ENCODE measurements at places on chromosomes 7 and 10.

DNA sequence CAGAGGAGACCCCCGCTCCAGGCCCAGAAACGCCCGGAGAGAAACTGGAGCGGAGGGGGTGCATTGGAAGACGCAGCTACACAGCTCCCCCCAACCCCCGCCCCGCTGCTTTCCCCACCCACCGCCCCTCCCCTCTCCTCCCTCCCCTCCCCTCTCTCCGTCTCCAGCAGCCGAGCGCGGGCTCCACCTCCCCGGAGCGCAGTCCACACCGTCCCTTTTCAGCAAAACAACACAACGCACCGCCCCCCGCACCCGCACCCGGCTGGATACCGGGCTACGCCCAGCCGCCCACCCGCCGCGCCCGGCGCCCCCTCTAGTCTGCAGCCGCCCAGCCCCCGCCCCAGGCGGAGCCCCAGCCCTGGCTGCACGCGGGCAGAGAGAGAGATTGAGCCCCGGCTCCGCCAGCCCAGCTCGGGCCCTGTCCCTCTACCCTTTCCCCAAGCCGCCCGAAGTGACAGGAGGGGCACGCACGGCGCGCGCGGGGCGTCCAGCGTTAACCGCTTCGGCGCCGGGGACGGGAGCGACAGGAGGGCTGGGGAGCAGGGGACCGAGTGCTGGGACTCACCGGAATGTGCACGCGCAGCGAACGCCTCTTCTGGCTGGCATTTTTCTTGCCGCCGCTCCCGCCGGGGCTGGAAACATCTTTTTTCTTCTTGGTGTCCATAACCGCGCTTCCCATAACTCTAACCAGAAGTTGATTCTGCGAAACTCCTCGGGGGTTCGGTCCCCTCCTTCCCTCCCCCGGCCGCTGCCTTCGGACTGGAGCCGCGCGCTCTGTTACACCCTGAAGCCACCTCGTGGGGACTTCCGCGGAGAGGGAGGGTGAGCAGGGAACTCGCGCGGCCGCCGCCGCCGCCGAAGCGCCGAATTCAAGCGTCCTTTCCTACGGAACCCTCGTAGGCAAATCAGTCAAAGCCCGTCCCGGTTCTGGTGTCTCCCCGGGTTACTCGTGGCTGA is 695 bp downstream of the PRKAG2 start:
- H3K36me3 ChIP-seq: no peaks in the 10 kb centered on the region
- peak overlapping the region; percentile 94 for H3K27ac ChIP-seq
- no peaks in the 10 kb centered on the region for H3K4me1 ChIP-seq
- no peaks in the 10 kb centered on the region for H3K27me3 ChIP-seq
- peak; percentile 73 for DNase-seq

- H3K27me3 ChIP-seq: no peaks in the 10 kb centered on the region
- no peaks in the 10 kb centered on the region for H3K4me1 ChIP-seq
- no peak overlapping the region for H3K27ac ChIP-seq
- no peak for DNase-seq
These were observed 7.3 kb upstream of the ZNF777 start for GRCh38 chr7:149468208-149468607.

DNA sequence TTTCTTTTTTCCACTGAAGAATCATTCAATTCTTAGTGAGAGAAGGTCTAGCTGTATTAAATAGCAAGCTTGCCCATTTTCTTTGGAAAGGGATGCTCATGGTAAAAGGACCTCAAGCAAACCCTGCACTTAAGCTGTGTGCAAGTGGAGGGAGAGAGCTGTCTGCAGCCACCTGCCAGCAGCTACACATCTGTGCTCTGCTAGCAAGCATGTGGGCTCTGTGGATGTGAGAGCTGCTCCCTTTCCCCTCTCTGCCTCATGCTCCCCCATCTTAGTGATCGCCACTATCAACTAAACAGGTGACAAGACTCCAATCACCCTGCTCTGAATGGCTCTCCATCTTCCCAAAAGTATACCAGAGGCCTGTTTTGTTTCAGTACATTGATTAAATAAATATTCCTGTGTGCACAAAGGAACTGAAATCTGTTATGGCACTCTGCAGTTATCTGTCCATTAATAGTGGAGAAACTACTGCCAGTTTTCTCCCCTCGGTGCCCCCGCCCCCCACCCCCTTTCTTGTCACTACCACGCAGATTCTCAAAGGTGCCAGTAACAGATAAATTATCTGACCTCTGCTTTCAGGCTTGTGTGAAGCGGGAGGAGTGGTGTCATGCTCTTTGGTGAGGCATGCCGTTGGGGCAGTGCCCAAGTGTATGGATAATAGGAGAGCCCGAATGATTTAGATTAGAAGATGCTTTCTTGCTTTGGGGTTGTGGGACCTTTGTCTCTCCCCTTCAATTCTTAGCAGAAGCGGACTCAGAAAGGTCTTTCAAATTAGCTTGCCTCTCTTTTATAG is 26.4 kb downstream of the AUTS2 start:
- no peak overlapping the region for H3K4me3 ChIP-seq
- H3K36me3 ChIP-seq: no peaks in the 10 kb centered on the region
- no peaks in the 10 kb centered on the region for H3K4me1 ChIP-seq
- no peak for DNase-seq

- no peak overlapping the region for H3K4me3 ChIP-seq
- no peaks in the 10 kb centered on the region for H3K27me3 ChIP-seq
- H3K27ac ChIP-seq: no peak overlapping the region
- DNase-seq: no peak
These were observed 592.6 kb downstream of the REEP3 start for GRCh38 chr10:64113792-64114191.

GRCh38 chr7:45026013-45026412 is 26.0 kb downstream of the CCM2 start:
- no peaks in the 10 kb centered on the region for H3K4me1 ChIP-seq
- no peaks in the 10 kb centered on the region for H3K27me3 ChIP-seq
- no peaks in the 10 kb centered on the region for H3K36me3 ChIP-seq
- H3K27ac ChIP-seq: no peak overlapping the region
- DNase-seq: no peak
- H3K4me3 ChIP-seq: no peak overlapping the region

GRCh38 chr10:11874568-11875493 is 51.7 kb downstream of the PROSER2 start:
- no peak overlapping the region for H3K4me3 ChIP-seq
- peak; percentile 71 for DNase-seq
- peaks cover 4% of the 10 kb centered on the region for H3K4me1 ChIP-seq
- H3K27me3 ChIP-seq: no peaks in the 10 kb centered on the region

- H3K36me3 ChIP-seq: no peaks in the 10 kb centered on the region
- H3K4me3 ChIP-seq: no peak overlapping the region
- H3K4me1 ChIP-seq: no peaks in the 10 kb centered on the region
These were observed 75.4 kb downstream of the PLXNA4 start for GRCh38 chr7:132500727-132501440.

GRCh38 chr7:8391353-8392062 is 41.9 kb upstream of the NXPH1 start:
- no peak overlapping the region for H3K4me3 ChIP-seq
- DNase-seq: no peak
- no peaks in the 10 kb centered on the region for H3K27me3 ChIP-seq
- H3K36me3 ChIP-seq: no peaks in the 10 kb centered on the region

DNA sequence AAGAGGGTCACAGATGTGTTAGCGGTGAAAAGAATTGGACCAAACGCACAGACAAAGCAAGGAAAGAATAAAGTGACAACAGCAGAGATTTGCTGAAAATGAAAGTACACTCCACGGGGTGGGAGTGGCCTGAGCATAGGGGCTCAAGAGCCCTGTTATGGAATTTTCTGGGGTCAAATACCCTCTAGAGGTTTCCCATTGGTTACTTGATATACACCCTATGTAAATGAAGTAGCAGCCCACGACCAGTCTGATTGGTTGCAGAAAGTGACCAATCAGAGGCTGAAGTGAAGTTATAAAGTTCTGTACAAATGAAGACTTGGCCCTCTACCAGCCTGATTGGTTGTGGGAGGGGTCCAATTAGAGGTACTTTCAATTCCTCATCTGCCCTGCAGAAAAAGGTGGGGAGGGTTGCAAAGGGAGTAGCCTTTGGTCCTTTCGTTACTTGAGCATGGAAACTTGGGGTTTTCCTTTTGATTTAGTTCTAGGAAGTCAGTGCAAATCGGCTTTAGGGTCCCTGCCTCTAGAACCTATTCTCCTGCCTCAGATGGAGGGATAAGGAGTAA is 125.6 kb upstream of the PRPS1L1 start:
- no peak overlapping the region for H3K27ac ChIP-seq
- no peak for DNase-seq
- no peaks in the 10 kb centered on the region for H3K4me1 ChIP-seq
- no peaks in the 10 kb centered on the region for H3K36me3 ChIP-seq
- H3K4me3 ChIP-seq: no peak overlapping the region

- no peak overlapping the region for H3K27ac ChIP-seq
- no peak overlapping the region for H3K4me3 ChIP-seq
- DNase-seq: no peak
- no peaks in the 10 kb centered on the region for H3K36me3 ChIP-seq
- H3K27me3 ChIP-seq: no peaks in the 10 kb centered on the region
- no peaks in the 10 kb centered on the region for H3K4me1 ChIP-seq
These were observed 296.0 kb upstream of the KIAA1217 start for GRCh38 chr10:23912884-23913404.

DNA sequence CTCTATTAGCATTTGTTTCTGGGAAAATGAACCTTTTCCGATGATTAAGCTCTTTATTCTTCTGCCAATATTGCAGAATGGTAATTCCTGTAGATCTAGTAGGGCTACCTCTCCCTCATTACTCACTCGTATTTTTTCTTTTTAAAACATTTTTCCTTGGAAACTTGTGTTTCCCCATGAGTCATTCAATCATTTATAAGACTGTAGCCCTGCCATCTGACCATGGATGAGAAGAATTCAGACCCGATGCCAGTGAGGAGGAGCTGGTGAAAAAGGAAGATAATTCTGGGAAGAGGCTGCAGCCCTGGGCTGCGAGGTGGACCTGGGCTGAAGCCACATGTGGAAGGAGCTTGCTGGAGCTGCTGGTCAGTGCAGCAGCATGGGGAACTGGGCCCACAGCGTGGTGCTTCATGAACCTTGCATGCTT is 242.8 kb downstream of the KLF6 start:
- H3K4me1 ChIP-seq: no peaks in the 10 kb centered on the region
- H3K27ac ChIP-seq: peak overlapping the region; percentile 55
- no peaks in the 10 kb centered on the region for H3K36me3 ChIP-seq
- DNase-seq: no peak
- H3K4me3 ChIP-seq: no peak overlapping the region
- no peaks in the 10 kb centered on the region for H3K27me3 ChIP-seq

DNA sequence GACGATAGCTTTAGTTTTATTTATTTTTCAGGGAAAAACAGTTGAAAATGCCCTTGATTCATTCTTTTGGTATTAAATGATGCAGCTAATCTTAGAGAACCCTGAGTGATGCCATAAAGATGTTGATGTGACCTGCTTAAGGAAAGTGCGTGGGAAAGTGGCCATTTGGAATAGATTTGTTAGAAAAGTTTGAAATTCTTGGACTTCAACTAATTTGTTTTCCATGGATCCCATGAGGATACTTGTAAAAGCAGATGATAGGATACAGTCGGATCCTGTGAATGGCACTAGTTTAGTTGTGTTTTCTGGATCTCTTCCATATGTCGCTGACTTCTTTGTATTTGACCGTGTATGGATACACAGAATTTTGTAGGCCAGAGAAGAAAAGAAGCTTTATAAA is 69.0 kb downstream of the SEPTIN7 start:
- H3K27ac ChIP-seq: no peak overlapping the region
- no peaks in the 10 kb centered on the region for H3K27me3 ChIP-seq
- DNase-seq: no peak
- no peaks in the 10 kb centered on the region for H3K36me3 ChIP-seq
- H3K4me3 ChIP-seq: no peak overlapping the region

GRCh38 chr10:5582736-5583135 is 58.0 kb downstream of the CALML3 start:
- DNase-seq: no peak
- peaks cover 17% of the 10 kb centered on the region for H3K4me1 ChIP-seq
- no peaks in the 10 kb centered on the region for H3K36me3 ChIP-seq
- no peak overlapping the region for H3K4me3 ChIP-seq
- H3K27me3 ChIP-seq: no peaks in the 10 kb centered on the region
- H3K27ac ChIP-seq: peak overlapping the region; percentile 90

- H3K4me3 ChIP-seq: no peak overlapping the region
- no peaks in the 10 kb centered on the region for H3K4me1 ChIP-seq
- no peak for DNase-seq
- H3K27me3 ChIP-seq: no peaks in the 10 kb centered on the region
These were observed 68.2 kb upstream of the RPA3 start for GRCh38 chr7:7786595-7786994.

GRCh38 chr7:66418537-66418936 is 210.1 kb upstream of the KCTD7 start:
- DNase-seq: no peak
- no peak overlapping the region for H3K4me3 ChIP-seq
- no peak overlapping the region for H3K27ac ChIP-seq
- no peaks in the 10 kb centered on the region for H3K27me3 ChIP-seq

GRCh38 chr7:150322833-150323681 is at the start of the genes ACTR3C and LRRC61:
Gene ACTR3C (minus strand): TSS chr7:150323545. CDS start chr7:150295296, 28,249 bp downstream.
Gene LRRC61 (plus strand): TSS chr7:150323355. CDS start chr7:150336862, 13,507 bp downstream.
- peak within 1 kb of the TSS; percentile 47 for H3K4me3 ChIP-seq
- H3K4me1 ChIP-seq: peaks cover 8% of the 10 kb centered on the region
- H3K27ac ChIP-seq: peak within 1 kb of the TSS; percentile 92
- no peaks in the 10 kb centered on the region for H3K36me3 ChIP-seq
- DNase-seq: no peak

GRCh38 chr7:156178214-156178613 is 366.0 kb upstream of the SHH start:
- H3K27me3 ChIP-seq: no peaks in the 10 kb centered on the region
- no peak for DNase-seq
- H3K36me3 ChIP-seq: no peaks in the 10 kb centered on the region
- H3K4me3 ChIP-seq: no peak overlapping the region
- H3K27ac ChIP-seq: no peak overlapping the region

DNA sequence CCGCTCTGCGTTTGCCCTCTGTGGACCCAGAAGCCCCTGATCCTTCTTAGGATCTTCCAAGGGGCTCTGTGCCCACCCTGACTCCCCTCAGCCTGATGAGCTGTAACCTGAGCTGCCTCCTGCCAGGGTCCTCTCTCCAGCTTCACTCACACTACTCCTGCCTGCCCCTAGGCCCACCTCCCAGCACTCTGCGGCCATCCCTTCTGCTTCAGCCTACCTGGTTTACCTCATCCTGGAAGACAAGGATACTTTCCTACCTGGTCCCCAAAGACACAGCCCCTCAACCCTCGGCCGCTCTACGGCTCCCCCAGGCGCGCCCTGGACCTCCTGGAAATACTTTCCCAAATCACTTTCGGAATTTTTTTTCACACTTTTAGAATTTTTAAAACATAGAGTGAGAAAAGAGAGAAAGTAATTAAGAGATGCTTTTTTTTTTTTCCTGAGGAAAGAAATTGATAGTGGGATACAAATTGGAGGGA is 6.4 kb upstream of the ZNF862 start:
- no peaks in the 10 kb centered on the region for H3K4me1 ChIP-seq
- DNase-seq: no peak
- H3K27ac ChIP-seq: no peak overlapping the region
- H3K4me3 ChIP-seq: no peak overlapping the region
- no peaks in the 10 kb centered on the region for H3K27me3 ChIP-seq

DNA sequence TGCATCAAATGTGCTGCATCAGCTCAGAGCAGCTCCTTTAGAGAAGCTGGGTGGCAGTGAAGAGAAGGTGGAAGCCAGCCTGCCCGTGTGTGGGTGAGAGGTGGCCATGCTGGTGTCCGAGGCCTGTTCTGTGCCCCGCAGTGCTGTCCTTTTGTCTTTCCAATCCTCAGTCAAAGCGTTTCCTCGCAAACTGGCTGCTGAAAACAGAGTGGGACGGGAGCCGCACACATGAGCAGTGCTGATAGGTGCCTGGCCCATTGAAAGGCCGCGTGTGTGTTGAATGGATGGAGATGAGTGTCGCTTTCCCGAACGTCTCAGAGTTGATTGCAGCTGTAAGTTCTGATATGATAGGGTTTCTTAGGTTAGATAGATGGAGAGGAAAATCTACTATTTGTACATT is 39.3 kb downstream of the WDR37 start:
- no peak for DNase-seq
- H3K36me3 ChIP-seq: no peaks in the 10 kb centered on the region
- no peaks in the 10 kb centered on the region for H3K27me3 ChIP-seq
- H3K4me1 ChIP-seq: no peaks in the 10 kb centered on the region
- no peak overlapping the region for H3K4me3 ChIP-seq

Data from breast epithelium (tissue), 4 donors.